ENCODE measurements at places on chromosomes 4 and X.

- no peak for DNase-seq
Observed at GRCh38 chr4:53057679-53058078, 195.6 kb downstream of the RASL11B start.

- DNase-seq = no peak
Observed at GRCh38 chr4:25215511-25215910, 18.3 kb upstream of the PI4K2B start.

GRCh38 chr4:85642356-85643100 lies 167.6 kb downstream of the ARHGAP24 start:
- DNase-seq = no peak

GRCh38 chr4:80202190-80202711 lies 4.9 kb downstream of the PRDM8 start:
- peak; percentile 51 for DNase-seq

- no peak for DNase-seq
Observed at GRCh38 chrX:39309721-39310152, 508.5 kb downstream of the MID1IP1 start.

GRCh38 chr4:27720010-27720766 lies 859.5 kb downstream of the STIM2 start:
- DNase-seq = no peak

DNA sequence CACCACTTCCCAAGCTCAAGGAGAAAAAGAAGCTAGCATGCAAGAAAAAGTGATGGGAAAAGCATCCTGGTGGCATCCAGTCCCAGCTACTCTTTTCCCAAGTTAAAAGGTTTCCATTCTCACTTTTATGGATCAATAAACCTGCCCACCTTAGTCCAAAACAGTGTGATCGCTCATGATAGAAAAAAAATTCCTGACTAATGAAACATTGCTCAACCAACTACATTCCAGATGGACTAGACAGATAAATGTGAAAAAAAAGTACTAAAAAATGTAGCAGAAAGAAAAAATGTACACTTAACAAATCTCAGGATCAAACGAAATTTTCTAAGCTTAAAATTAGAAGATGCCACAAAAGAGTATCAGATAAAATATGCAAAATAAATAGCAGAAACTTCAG lies 312.2 kb downstream of the TMA16 start:
- DNase-seq = no peak

GRCh38 chrX:78650906-78651437 lies 8.2 kb downstream of the RTL3 start:
- DNase-seq = no peak

DNA sequence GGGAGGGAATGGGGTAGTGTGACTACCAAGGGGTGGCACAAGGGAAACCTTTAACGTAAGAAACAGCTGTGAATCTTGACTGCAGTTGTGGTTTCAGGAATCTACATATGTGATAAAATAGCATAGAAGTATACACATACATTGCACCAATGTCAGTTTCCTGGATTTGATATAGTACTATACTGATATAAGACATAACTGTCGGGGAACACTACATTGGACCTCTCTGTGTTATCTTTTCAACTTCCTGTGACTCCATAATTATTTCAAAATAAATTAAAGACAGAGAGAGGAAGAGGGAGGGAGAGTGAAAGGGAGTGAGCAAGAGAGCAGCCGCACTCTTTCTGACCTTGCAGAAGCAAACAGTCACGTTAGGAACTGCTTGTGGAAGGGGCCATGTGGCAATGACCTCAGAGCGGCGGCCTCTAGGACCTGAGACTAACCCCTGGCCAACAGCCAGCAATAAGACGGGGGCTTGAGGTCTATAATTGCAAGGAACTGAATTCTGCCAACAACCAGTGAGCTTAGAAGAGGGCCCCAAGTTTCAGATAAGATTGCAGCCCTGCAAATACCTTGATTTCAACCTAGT lies 47.4 kb downstream of the NALF2 start:
- DNase-seq = no peak

GRCh38 chr4:138665851-138666250 lies 349.7 kb upstream of the NOCT start:
- DNase-seq = no peak

DNA sequence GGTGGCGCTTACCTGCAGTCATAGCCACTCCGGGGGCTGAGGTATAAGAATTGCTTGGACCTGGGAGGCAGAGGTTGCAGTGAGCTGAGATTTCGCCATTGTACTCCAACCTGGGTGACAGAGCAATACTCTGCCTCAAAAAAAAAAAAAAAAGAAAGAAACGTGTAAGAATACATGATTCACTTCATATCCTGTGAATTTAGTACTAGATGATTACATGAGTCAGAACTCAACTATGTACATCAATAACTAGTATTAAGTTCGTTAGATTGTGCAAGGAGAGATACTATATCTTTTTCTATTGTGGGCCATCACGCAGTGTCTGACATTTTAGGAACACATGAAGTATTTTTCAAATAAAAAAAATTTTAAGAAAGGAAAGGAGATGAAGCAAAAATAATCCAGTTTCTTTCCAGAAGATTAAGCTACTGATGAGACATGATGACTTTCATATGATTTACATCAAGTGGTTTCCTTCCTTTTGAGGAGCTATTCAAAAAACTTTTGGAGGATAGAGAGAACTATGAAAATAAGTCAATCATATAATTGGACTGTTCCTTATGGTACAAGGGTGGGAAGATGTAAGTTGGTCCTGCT lies 64.7 kb upstream of the EXOC1L start:
- no peak for DNase-seq

DNA sequence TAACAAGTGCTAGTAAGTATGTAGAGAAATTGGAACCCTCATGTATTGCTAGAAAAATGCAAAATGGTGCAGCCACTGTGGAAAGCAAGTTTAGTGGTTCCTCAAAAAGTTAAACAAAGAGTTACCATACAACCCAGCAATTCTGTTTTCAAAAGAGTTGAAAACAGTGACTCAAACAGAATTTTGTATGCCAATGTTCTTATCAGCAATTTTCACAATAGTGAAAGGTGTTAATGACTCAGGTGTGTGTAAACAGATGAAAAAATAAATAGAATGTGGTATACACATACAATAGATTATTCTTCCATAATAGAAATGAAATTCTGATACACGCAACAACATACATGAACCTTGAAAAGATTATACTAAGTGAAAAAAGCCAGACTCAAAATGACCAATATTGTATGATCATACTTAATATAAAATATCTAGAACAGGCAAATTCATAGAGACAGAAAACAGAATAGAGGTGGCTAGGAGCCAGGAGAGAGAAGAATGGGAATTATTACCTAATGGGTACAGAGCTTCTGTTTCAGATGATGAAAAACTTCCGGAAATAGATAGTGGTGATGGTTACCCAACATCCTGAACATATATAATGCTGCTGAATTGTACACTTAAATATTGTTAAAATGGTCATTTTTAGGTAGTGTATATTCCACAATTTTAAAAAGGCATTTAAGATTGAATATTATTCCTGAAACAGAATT lies 51.6 kb downstream of the WDFY3 start:
- DNase-seq = no peak

GRCh38 chr4:182091128-182091527 lies 152.1 kb upstream of the TENM3 start:
- no peak for DNase-seq

- DNase-seq = no peak
Observed at GRCh38 chr4:158131027-158131426, 41.8 kb downstream of the GASK1B start.

DNA sequence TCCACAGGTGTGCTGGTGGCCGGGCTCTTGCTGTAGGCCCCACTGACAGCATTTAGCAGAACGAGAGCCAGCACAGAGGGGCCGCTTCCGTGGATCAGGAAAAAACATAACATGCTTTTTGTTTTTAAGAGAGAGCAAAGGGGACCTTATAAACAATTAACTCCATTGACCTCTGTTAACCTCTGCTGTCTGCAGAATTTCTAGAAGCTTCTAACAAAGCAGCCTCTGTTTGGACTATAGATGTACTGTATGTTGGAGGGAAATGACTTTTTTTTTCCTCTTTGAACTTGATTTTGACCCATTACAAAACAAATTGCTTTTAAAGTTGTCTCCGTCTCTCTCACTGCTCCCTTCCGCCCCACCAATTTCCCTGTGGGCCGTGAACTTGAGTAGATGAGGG lies 210.7 kb downstream of the FRAS1 start:
- DNase-seq = no peak

Measured in NCI-H1105 (cell line).